Stimulated activated CD4-positive, alpha-beta T cell treated with anti-CD3 and anti-CD28 coated beads, Interleukin-12 subunit alpha, Interleukin-12 subunit beta, amount 100 ng/mL, for 24 hours (primary cell): ENCODE measurements at places on chromosomes 5 and 9.
A peak's percentile ranks its signal among the peaks of the same experiment; 100 is the strongest.

- DNase-seq = peak; percentile 8
These were observed 196.5 kb upstream of the TBCA start for GRCh38 chr5:77972469-77973252.

DNA sequence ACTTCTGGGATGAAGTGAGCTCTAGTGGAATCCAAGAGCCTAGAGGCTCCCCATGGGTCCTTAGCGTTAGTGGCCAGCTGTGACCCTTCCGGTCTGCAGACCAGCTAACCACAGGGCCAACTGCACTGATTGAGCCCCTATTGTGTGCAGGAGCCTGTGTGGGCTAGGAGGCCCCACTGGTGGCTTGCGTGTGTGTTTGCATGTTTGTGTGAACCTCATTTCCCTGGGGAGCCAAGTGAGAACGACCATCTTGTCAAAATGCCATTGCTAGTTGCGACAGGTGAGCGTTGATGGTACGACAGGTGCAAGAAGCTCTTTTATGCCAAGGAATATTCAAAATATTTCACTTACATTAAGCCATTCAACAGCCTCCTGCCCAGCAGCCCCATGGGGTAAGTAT, 44.1 kb upstream of the ANKRD33B start:
- DNase-seq = no peak

- DNase-seq = no peak
These were observed 50.2 kb upstream of the ASTN2 start for GRCh38 chr9:117464941-117465616.

DNA sequence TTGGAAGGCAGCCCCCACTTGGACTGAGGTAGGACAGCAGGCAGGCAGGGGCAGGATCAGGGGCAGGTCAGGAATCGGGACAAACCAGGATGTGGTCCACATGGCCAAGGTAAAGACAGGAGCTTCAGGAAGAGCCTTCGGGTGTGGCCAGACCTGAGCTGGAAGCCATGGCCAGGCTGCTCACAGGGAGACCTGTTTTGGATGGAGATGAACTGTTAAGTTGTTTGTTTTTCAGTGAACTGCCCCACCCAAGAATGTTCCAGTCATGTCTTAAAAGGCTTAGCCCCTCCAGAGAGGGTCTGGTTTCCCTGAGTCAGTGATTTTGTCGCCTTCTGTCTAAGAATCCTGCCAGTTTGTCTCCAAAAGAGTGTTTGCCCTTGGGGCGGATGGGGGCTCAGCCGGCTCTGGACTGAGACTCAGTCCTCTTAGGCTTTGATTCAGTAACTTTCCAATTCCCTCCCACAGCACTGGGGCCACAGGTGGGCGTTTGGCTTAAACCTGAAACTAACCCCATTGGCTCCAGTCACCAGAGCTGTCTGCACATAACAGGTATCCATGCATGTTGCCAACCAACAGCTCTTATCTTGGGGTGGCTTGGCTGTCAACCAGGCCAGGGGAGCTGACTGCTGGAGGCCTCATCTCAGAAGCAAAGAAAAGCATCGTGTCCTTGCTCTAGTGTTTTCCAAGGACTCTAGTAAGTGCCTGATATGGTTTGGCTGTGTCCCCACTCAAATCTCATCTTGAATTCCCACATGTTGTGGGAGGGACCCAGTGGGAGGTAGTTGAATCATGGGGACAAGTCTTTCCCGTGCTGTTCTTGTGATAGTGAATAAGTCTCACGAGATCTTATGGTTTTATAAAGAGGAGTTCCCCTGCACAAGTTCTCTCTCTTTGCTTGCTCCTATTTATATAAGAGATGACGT, 11.3 kb upstream of the ANKH start:
- no peak for DNase-seq

DNA sequence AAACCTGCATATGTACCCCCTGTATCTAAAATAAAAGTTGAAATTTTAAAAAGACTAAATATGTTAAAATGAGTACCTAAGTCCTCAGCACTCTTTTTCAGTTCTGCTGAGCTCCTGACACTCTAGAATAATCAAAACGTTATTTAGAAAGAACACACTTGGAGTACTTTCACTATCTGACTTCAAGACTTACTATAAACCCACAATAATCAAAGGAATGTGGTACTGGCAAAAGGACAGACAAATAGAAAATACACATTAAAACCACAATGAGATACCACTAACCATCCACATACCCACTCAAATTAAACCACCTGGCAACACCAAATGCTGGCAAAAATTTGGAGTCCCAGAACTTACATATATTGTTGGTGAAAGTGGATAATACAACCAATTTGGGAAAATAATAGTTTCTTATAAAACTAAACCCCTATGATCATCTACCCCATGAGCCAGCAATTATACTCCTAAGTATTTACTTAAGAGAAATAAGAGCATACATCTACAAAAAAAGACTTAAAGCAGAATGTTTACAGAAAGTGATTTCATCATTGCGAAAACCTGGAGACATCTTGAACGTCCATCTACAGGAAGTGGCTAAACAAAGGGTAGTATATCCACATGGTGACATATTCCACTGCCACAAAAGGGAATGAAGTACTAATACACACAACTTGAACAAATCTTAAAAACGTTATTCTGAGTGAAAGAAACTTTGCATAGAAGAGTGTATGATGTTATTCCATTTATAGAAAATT, 12.8 kb upstream of the PRSS3 start:
- no peak for DNase-seq

DNA sequence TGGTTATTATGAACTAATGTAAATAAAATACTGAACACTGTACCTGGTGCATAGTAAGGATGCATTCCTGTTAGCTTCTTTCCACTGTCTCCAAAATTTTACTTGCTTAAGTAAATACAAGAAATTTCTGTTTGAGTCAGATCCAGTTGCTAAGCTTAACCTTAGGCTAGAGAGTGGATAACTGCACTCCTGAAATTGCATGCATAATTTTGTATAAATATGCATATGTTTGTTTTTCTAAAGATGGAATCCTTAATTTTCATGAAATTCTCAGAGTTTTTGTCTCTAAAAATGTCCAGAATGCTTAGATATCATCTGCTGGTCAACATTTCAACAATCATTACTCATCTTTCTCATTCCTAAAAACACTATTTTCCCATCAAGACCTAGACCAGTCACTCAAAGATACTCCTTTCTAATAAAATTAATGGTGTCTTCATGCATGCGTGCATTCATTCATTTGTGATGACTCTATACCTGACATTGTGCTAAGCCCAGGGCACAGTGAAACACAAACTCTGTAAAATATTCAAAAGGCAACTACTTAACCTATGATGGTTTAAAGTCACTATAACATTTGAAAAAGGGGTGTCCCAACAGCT, 284.8 kb downstream of the SEC61B start:
- no peak for DNase-seq

DNA sequence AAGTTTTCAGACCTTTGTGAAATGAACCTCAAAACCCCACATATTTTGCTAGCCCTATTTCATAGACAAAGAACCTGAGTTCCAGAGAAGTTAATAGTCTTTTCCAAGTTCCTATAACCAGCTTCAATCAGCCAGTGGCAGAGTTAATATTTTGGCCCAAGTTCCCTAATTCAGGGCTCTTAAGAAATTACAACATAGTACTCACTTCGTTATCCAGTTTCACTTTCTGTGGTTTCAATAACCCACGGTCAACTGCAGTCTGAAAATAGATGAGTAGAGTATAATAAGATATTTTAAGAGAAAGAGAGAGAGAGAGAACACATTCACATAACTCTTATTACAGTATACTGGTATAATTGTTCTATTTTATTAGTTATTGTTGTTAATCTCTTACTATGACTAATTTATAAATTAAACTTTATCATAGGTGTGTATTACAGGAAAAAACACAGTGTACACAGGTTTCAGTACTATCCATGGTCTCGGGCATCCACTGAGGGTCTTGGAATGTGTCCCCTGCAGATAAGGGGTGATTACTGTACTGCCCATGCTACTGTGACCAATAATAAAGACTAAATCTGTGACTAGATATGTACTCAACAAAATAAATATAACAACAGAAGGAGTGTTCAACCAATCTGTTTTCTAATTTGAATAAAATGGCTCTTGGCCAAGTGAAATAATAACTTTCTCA, 9.3 kb upstream of the MYOT start:
- DNase-seq = no peak

- DNase-seq = no peak
These were observed 99.7 kb downstream of the SERINC5 start for GRCh38 chr5:80156156-80156555.

GRCh38 chr9:93123561-93124283, 10.3 kb downstream of the NINJ1 start:
- DNase-seq = no peak

GRCh38 chr5:56080375-56081052, 85.8 kb upstream of the IL6ST start:
- DNase-seq = no peak
